ENCODE measurements at places on chromosomes 2 and 18.

GRCh38 chr2:165674780-165675179, 119.3 kb downstream of the GALNT3 start:
- DNase-seq: no peak

DNA sequence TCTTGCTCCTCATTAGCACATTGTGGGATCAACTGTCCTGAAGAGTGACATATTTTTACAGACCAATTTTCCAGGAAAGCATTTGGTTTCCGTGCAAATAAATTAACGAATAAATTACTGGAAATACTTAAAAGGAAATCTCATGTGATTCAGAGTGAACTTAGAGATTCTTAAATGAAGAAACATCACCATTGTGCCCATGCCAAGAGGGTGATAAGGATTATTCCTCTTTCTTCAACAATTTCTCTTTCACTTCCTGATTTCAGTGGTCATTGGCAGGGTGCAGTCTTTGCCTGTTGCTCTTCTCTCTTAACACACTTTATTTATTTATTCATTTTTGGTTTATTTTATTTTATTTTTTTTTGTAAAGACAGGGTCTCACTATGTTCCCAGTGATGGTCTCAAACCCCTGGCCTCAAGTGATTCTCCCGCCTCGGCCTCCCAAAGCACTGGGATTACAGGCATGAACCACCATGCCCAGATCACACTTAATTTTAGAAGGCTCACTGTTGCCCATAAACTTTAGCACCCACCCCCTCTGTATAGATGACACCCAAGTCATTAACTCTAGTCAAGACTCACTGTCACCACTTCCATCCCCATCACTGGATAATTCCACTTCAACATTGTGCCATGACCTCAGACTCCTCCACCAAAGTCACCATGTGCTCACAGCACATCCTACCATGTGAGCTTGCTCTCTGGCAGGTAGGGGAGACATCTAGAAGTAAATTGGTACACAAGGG, 92.6 kb upstream of the CERS6 start:
- DNase-seq: no peak

DNA sequence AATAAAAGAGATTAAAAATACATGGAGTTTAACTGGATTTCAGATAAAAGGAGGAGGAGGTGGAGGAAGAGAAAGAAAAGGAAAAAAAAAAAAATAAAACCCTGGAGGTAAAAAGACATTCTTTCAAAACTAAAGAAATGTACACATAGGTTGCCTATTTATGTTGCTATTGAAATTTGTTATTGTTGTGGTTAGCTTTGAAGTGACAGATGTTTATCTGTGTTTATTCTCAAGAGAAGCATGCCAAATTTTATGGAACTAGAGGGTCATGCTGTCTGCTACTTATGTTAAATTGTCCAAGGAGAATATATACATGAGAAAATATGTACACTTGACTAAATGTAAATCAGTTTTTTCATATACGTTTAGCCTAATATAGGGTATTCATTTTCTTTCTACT, 653.2 kb downstream of the DCDC2C start:
- DNase-seq: no peak

DNA sequence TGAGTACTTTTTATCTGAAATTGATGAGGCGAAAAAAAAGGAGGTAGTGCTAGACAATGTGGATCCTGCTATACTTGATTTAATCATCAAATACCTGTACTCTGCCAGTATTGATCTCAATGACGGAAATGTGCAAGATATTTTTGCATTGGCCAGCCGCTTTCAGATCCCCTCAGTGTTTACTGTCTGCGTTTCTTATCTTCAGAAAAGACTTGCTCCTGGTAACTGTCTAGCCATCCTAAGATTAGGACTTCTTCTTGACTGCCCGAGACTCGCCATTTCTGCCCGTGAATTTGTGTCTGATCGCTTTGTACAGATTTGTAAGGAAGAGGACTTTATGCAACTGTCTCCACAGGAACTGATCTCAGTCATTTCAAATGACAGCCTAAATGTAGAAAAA, 453 bp downstream of the KLHL41 start:
- DNase-seq: no peak

DNA sequence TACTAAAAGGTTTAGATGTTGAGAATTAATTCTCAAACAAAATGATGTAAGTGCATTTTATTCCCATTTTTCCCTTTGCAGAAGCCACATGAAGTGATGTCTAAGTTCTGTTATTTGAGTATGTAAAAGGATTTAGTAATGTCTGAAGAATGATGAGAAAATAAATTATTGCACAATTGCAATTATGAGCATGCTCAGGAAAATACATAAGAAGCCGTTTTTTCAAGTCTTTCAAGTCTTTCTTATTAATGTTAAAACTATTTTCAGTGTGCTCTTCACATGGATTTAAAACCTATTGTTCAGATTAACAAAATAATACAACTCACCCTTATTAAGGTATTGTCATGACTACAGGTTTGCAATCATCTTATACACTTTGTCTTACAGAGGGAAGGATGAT, 331.4 kb upstream of the NETO1 start:
- DNase-seq: no peak

DNA sequence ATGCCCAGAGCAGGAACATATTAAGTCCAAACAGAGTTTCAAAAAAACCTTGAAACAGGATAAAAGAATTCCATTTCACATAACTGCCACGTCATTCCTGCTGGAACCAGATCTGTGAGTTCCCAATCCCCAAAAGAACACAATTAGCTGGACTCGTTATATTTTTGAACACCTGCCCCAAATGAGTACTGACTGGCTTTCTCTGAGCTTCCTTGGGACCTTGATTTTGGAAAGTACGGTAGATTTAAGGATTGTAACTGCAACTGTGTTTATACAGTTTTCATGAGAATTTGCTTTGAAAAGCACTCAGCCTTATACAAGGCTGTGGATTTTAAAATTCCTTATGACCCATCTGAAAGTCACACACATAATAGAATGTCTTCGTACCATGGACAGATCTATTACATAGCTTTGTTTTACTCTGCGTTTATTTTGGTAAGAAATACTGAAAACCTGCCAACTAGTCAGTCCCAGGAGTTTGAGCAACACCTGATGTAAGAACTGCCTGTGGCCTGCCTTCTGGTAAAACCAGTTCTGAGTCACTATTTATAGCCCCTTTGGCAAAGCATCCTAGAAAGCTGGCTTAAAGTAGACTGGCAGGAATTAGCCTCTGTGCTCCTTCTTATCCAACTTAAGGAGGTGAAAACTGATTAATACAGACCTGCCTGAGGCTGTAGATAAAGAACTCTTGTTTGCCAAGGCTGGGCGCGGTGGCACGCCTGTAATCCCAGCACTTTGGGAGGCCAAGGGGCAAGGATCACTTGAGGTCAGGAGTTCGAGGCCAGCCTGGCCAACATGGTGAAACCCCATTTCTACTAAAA, 48.1 kb downstream of the MERTK start:
- DNase-seq: peak; percentile 85

- DNase-seq: no peak
Observed at GRCh38 chr2:109712746-109713145, 81.4 kb upstream of the RGPD5 start.

DNA sequence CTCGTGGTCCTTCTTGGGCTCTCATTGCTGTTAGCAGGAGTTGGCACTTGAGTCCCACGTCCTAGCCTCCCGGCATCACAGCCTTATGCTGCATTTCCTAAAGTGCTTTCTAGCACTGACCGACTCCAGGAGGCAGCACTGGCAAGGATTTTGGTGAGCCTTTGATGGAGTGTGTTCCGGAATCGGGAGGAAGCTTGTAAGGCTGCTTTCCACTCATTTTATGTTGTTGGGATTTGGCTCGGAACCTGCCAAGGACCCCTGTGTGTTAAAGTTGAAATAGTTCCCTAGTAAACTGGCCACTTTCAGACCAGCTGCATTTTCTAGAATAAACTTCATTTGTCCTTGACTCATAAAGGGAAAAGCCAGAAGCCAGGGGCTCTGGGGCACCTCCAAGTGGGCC, 88.9 kb downstream of the AGAP1 start:
- no peak for DNase-seq

- DNase-seq: no peak
Observed at GRCh38 chr18:49874238-49874637, 60.9 kb upstream of the ACAA2 start.

DNA sequence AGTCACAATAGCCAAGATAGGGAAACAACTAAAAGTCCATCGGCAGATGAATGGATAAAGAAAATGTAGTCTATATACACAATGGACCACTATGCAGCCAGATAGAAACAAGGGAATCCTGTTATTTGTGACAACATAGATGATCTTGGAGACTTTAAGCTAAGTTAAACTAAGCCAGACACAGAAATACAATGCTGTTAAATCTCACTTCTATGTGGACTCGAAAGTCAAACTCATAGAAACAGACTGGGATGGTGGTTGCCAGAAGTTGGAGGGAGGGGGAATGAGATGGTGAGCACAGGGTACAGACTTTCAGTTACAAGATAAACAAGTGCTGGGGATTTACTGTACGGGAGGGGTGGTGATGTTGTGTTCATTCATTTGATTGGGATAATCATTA, 5.4 kb upstream of the CNDP1 start:
- DNase-seq: no peak

GRCh38 chr2:224449212-224450147, 47.6 kb upstream of the FAM124B start:
- DNase-seq: no peak

- DNase-seq: no peak
Observed at GRCh38 chr18:76803413-76803812, 18.9 kb upstream of the ZNF236 start.

GRCh38 chr2:3470166-3470651, 49.1 kb downstream of the ADI1 start:
- no peak for DNase-seq
